Stimulated activated CD4-positive, alpha-beta T cell treated with anti-CD3 and anti-CD28 coated beads, TNF-alpha, amount 100 ng/mL, for 4 hours (primary cell): ENCODE measurements at places on chromosomes 3 and 15.
A peak's percentile ranks its signal among the peaks of the same experiment; 100 is the strongest.

DNA sequence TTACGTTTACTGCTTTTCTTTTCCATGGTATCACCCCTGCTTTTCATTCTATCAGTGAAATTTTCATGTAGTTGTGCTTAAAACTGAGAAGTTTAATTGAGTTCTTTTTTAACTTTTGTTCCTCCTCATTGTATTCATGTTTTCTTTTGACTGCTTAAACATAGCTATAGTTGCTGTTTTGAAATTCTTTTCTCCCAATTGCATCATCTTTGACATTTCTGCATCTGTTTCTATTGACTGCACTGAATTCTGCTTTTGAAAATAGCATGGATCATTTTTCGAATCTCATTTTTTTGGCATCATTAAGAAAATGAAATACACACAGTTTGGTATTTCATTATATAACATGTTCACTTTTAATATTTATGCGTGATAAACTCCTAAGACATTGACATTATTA lies 694.9 kb downstream of the MECOM start:
- DNase-seq = no peak

GRCh38 chr3:55620351-55621025 lies 133.4 kb upstream of the WNT5A start:
- DNase-seq = no peak

DNA sequence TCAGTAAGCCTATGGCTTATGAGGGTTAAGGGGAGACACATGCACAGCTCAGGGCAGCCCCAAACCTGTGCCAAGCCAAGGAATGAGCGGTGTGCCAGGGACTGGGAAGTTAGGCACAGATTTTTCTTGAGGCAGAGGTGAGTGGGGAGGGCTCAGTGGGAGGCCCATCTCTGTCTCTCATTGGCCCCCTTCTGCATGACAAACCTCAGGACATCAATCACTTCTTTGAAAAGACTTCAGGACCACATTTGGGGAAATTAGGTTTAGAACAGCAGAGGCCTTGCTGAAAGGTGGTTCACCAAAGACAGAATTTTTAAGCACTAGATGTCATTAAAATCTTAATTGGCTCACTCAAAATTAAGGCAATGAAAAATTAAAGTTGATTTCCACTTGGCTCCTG lies 57.2 kb downstream of the RAB11A start:
- no peak for DNase-seq

GRCh38 chr3:69698728-69699127 lies 40.5 kb upstream of the MITF start:
- no peak for DNase-seq

DNA sequence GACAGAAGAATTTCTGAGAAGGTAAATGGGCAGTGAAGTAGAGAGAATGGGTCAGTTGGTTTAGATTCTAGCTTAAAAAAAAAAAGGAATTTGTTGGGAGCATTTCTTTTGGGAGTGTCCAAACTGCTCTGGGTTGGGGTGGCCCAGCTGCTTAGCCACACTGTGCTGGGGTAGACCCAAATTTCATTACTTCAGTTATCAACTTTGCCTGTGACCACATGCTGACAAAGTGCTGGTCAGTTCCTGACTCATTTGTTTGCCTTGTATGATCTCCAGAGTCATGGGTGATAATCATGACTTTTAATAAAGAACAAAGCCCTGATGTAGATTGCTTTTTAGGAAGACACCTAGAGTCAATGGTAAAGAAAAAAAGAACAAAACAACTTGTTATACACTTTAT lies 121.5 kb upstream of the FGF7 start:
- DNase-seq = no peak

DNA sequence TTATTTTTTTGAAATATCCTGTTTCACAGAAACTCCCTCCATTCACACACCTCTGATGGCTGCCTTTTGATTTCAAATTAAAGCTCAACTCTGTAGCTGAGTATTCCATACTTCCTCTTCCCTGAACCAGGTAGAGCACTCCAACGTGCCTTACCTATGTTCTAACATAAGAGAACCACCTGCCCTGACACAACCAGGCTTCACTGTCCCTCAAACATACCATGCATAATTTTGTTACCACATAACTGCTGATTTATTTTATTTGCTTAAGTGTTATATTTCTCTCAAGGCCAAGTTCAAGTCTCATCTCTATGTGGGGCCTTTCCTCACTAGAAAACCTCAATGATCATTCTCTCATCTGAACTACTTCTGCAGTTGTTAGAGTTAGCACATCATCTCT lies 209.7 kb downstream of the P3H2 start:
- DNase-seq = no peak

GRCh38 chr3:79506751-79507150 lies 261.0 kb downstream of the ROBO1 start:
- no peak for DNase-seq

GRCh38 chr3:88032245-88032644 lies 26.6 kb downstream of the CGGBP1 start:
- no peak for DNase-seq

GRCh38 chr3:196163666-196164493 lies 47.3 kb downstream of the ZDHHC19 start:
- no peak for DNase-seq

DNA sequence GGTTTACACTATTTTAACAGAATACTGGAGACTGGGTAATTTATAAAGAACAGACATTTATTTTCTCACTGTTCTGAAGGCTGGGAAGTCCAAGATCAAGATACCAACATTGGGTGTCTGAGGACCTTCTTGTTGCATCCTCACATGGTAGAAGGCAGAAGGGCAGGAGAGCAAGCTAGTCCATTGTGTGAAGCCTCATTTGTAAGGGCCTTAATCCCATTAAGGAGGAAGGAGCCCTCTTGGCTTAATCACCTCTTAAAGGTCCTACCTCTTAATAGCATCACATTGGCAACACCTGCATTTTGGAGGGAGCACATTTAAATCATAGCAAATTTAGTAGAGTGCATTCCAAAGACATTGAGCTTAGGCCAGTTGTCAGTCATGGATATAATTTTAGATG lies 26.2 kb downstream of the UBE2Q2 start:
- DNase-seq = no peak

- no peak for DNase-seq
Measured at GRCh38 chr15:77497110-77497737, 76.5 kb downstream of the HMG20A start.

DNA sequence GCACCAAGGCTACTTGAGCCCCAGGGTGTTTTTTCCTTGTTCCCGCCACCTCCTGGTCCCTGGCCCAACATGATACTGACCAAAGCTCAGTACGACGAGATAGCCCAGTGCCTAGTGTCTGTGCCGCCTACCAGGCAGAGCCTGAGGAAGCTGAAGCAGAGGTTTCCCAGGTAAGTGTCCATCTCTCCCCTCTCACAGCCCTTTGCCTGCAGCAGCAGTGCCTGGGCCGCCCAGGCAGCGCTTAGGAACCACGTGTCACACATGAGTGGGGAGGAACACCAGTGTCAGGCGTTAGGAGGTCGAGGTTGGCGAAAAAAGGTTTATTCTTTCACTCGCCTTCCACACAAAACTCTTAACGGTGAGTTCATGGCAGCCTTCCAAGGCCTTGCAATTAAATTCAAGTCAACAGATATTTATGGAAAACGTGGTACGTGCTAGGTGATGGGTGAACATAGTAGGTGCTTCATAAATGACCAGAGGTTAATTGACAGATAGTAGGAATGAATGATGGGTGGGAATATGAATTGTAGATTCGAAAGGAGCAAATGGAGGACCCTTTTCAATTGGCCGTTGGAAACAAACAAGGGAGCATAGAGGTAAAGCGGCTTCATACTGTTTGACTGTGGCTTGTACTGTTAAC lies 486 bp downstream of the CDIN1 start:
- DNase-seq = peak; percentile 5

DNA sequence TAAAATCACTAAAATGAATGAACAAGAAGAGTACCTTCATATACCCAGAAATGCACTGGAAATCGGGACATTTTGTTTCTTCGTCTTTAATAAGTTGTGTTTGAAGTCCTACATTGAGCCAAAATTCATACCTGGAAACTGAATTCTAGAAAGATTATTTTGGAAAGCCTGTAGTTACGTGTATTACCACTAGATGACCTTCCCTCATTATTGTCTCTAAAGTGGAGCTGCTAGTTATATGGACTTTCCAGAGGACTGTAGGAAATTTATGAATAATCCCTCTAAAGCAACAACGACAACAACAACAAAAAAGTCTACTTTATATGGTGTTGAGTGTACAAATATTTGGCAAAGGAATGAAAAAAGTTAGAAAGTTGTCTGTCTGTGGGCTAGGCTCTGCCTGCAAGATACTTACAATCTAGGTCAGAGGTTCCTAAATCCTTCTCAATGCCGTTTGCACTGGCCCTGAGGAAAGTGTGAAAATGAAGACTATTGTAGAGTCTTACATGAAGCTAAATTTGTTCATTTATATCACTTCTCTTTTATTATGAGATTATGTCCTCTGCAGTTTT lies 234.8 kb upstream of the NR2E3 start:
- DNase-seq = no peak

GRCh38 chr3:2465842-2466241 lies 367.2 kb downstream of the CNTN4 start:
- DNase-seq = no peak

DNA sequence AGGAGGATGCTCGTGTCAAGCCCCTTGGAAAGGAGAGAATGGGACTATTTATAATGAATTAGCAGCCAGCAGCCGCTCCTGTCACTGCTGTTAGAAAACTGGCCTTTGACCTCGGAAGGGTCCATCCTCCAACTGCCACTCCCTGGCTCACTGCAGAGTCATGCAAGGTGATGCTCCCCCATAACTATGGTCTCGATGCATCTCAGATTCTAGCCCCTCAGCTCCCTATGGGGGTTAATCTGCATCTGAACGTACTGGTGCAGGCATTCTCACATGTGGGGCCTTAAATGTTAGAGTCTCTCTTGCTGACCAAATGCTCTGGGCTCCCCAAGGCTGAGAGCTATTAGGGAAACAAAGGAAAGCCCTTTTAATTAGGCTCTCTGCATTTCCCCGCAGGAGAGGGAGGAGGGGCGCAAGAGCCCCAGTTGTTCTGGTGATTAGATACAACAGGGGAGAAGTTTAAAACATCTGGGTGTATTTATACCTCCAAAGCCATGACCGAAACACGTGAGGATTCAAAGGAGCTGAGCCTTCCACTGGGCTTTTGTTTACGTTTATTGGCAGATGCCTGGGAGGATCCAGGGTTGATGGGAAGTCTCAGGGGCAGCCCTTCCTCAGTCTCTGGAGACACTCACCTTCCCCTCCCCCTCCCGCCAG lies 182.5 kb downstream of the OPA1 start:
- DNase-seq = no peak

DNA sequence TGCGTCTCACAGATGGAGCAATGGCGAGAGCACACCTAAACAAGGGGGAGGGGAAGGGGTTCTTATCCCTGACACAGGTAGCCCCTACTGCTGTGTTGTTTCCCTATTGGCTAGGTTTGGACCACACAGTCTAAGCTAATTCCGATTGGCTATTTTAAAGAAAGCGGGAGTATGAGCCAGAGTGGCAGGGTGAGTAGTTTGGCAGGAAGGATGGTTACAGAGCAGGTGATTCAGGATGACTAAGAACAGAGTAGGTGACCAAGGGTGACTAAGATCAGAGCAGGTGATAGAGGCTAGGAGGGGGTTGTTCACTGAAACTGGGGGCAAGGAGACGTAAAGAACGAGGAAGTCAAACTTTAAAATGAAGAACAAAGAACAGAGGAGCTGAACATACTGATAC lies 511.8 kb downstream of the EDEM1 start:
- no peak for DNase-seq

GRCh38 chr15:73081321-73081958 lies 29.2 kb downstream of the NEO1 start:
- no peak for DNase-seq

DNA sequence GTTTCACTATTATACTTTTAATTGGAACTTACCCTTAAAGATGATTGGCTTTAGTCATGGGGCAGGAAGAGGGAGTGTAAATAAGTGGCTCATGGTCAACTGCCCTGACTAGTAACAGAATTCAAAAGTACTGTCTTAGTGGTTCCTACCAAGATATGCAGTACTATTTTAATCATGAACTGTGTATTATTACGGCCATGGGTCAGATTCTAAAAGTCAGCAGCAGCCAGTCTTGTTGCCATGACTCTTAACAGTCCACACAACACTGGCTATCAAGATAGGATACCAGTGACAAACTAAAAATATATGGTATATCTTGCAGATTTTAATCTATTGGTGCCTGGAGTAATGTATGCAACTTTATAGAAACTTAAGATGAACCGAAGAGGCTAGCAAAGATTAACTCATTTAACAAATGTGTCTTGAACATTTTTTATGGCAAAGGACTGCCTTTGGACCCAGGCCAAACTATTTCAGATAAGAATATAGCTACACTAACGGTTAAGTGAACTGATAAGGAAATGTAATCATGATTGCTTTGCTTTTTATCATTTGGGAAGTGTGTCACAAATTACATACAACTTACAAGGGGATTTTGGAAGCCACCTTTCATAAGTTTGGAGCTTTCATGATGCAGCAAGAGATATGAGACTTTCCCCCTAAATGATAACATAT lies 163.7 kb downstream of the TCF12 start:
- no peak for DNase-seq

DNA sequence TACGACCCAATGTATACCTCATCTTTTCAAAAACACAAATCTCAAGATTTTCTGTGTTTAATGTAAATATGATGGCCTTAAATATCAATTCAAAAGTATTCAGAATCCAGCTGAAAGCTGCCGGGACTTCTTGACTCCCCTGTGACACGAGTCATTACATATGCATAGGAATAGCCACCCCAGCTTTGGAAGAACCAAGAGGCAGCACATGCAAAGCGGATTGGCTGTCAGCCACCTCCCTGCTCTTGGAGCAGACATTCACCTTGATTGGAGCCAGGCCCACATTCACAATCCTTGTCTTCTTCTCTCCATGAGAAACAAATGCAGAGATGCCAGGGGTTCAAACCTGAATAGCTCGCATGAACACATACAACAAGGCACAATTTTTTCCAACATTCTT lies 10.8 kb upstream of the CAV3 start:
- no peak for DNase-seq

DNA sequence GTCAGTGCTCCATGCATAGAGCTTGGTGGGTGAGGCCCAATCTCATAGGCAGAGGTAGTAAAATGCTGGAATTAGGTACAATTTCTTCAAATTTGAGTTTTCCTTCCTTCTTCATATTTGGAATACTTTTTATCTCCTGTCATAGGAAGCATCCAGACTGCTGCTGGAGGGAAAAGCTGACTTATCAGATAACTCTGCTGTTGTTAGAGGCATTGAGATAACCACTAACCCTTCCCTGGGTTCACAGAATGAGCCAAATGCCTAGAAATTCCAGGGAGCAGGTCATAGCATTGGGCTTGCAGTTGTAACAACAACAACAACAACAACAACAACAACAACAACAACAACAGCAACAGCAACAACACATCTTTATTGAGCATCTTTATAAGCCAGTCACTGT lies 332.7 kb downstream of the PDCD6IP start:
- DNase-seq = no peak
